Astrocyte of the spinal cord (primary cell): ENCODE measurements at places on chromosomes 12 and 14.

DNA sequence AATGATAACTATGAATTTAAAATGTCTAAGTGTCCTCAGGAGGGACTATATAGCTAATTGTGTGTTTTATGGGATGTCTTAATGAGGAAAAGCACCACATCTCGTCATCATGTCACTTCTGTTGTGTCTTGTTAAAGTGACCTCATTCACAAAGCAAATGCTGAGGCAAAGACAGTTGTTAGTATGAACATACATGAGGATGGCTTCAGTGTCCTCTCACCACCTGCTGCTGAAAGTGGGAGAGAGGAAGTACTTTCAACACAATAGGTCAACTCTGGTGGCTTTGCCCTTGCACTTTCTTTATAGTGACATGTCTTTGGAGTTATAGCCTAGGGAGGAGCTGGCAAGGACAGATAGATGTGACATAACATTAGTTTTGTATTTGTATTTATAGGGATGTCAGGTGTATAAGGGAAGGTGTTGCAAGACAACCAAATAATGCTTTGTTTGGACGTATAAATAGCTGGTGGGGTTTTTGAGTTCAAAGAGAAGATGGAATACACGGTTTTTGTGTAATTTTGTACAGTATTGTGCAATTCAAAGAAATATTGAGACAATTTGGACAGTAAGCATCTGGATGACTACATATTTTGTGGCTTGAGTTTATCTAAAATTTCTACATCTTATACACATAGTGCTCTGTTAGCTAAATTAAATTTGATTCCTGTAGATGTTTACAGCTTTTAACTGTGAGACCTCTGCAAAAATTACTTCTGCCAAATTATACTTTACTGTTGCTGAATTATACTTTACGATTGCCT, 131.7 kb upstream of the ATP2B1 start:
- no peak for DNase-seq

GRCh38 chr12:91133871-91134270, 22.6 kb upstream of the LUM start:
- peak; percentile 76 for DNase-seq

- no peak for DNase-seq
Observed at GRCh38 chr12:81147292-81147919, 69.5 kb downstream of the ACSS3 start.

- DNase-seq, result no peak
Observed at GRCh38 chr12:42683933-42684801, 94.6 kb upstream of the PRICKLE1 start.

DNA sequence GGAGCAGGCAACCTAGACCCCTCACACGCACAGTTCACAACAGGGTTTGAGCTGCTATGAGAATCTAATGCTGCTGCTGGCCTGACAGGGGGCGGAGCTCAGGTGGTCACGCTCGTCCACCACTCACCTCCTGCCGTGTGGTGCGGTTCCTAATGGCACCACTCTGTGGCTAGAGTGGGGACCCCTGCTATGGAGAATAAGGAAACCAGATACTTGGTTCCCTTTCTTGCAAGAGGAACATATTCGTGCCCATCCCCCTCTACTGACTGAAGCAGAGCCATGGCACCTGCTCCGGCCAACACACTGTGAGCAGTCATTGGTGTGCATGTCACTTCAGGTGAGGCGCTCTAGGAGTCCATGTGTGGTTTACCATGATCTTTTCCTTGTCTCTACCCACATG, 30.4 kb upstream of the RIMBP2 start:
- no peak for DNase-seq

GRCh38 chr12:52217223-52217622, 15.8 kb upstream of the KRT7 start:
- DNase-seq, result no peak

DNA sequence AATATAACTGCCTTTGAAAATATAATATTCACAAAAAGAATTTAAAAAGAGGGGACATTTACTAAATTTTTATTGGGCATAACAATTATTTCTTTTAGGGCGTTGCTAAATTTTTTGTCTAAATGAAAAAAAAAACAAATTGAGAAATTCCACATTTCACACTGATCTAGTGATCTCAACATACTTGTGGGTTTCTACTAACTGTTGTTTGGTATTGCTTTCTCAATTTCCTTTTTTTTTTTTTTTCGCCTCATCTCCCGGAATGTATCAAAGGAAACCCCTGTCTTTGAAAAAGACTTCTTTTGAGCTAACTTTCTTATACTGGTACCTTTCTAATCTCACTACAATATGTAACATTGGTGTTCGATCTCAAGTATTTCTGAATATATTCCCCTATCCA, at the start of gene CLEC4D:
TSS of gene CLEC4D (plus strand) at position 248 of the 400 bp plus-strand sequence. CDS start 230 bp downstream, outside the sequence.
- DNase-seq, result no peak

DNA sequence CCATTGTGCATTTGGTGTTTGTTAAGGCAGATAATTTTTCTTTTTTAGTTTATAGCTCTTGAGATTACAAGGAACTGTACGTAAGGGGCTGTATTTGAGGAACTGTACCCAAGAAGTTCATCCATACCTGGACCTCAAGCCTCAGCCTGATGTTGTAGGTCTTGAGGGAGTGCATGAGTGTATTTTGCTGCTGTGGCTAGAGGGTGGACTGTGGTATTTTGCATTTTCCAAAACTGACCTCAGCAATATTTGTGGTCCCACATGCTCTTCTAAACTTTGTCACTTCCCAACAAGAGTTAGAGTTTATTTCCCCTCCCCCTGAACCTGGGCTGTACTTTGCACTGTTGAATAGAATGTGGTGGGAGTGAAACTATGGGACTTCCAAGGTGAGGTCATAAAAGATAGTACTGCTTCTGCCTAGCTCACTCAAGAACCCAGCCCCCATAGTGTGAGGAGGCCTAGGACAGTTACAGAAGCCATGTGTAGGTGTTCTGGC, 42.2 kb upstream of the FBXO33 start:
- DNase-seq, result peak; percentile 1

DNA sequence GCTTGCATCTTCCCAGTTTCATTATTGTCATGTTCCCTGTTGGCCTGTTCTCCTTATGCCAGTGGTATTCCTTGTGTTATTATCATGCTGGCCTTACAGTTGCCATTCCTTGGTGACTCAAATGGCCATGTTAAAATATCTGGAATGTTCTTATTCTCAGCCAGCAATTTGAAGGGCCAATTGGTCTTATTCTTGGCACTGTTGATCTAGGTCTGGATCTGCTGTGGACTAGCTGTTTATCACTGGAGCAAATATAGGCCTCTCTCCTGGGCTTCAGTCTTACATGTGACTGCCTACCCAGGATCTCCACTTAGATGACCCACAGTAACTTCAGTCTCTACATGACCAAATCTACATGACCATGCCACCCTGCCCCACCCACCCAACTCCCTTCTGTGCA, 5.4 kb downstream of the CIPC start:
- no peak for DNase-seq

DNA sequence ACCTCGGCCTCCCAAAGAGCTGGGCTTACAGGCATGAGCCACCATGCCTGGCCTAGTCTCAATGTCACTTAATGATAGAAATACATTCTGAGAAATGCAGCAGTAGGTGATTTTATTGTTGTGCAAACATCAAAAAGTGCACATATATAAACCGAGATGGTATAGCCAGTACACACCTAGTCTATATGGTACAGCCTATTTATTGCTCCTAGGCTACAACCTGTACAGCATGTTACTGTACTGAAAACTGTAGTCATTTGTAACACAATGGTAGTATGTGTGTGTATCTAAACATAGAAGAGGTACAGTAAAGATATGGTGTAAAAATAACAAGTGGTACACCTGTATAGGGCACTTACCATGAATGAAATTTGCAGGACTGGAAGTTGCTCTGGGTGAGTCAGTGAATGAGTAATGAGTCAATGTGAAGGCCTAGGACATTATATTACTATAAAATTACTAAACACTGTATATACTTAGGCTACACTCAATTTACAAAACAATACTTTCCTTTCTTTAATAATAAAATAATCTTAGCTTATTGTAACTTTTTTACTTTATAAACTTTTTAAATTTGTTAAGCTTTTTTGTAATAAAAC, 166.7 kb upstream of the SYT1 start:
- no peak for DNase-seq

GRCh38 chr14:28303248-28303647, 463.3 kb upstream of the FOXG1 start:
- peak; percentile 46 for DNase-seq

DNA sequence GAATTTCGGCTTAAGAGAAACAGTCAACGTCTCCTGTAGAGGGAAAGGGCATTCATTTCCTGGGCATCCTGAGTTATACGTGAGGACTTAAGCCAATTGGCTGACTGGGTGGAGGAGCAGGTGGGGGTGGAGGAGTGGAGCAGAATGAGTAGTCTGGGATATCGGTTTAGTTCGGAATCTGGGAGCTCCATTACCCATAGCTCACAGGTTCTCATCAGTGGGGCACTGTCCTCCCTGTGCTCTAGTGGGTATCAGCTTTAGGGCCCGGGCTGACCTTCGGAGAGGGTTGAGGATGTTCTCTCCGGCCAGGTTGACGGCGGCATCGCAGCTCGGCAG, 704 bp downstream of the SDR39U1 start:
- DNase-seq, result no peak

DNA sequence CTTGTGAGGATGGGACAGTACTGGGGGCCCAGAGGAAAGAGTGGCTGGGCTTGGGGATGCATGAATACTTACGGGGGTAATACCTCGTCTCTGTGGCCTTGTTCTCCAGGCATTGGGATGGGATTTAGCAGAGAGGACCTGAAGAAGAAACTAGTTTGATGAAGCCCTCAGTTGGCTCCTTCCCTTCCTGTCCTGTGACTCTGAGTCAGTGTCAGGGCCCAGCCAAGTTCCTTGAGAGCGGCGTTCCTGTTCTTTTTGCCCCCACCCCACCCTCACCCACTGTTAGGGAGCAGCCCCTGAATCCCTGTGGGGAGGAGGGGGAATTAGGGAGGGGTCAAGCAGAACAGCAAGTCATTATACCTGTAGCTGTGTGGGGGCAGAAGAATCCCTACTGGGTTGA, 5.2 kb upstream of the LRP1-AS start:
- peak; percentile 58 for DNase-seq
